Pancreas (tissue), 10 donors: ENCODE measurements at places on chromosomes 12 and 14. TPM values are rescaled to one million over a fixed set of nuclear protein-coding genes. Genes with fewer than 3 reads are reported as not detected.

GRCh38 chr14:26594756-26595545 is 2.9 kb downstream of the NOVA1 start:
- DNase-seq = no peak

DNA sequence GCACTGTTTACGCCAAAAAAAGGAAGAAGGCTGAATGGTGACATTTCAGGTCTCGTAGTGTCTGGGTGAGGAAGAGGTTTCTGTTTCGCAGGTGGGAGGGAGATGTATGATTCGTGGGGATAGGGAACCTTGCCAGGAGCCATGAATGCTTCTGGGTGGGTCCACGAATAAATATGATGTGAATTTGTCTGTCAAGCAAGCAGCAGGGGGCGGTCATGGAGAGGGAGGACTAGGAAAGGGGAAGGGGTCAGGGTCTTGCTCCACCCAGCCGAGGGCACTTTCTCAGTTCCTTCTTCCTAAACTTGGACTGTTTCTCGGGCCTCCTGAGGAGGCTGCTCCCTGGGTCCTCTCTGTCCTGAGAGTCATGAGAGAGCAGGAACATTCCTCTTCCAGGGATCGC is 72.5 kb downstream of the LGMN start:
- DNase-seq = no peak

- no peak for DNase-seq
Observed at GRCh38 chr14:87676814-87677437, 316.1 kb downstream of the GALC start.

NID2 gene
- total RNA-seq = 3.3 TPM

DNA sequence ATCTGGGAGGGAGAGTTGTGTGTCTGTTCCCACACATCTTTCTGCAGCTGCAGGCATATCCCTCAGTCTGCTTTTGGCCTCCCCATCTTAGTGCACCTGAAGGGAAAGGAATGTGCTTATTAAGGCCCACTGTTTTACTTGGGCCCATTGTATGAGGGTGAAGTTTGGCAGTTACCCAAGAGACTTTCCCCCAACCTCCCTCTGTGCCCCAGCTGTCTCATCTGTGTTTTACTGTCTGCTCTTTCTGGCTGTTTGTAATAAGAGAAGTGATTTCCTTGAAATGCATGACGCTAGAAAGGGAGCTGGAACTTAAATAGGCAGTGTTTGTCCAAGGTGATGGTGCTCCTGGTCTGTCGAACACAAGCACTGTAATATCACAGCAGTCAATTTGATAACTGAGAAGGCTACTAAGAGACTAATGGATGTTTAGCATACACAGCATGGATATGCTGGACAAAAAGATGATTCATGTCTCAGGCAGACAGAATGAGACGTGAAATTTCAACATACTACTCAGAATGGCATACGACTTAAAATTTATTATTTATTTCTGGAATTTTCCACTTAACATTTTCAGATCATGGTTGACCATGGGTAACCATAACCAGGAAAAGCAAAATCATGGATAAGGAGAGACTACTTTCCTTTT is 43.6 kb downstream of the FSCB start:
- DNase-seq = no peak

DNA sequence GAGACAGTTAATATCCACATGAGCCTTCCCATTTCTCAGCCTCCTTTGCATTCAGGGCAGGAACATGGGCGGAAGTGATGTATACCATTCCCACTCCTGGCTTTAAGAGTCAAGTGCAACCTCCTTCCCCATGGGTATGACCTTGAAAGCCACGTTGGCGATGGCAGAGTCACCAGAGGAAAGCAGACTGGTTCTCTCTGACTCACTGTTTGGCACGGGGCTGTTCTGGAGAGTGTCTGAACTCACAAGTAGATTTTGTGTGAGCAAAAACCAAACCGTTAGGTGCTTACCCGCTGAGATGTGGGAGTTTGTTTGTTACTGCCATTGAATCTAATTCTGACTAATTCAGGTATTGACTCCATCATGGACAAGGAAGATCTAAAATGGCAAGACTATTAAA is 36.7 kb upstream of the PZP start:
- no peak for DNase-seq

DNA sequence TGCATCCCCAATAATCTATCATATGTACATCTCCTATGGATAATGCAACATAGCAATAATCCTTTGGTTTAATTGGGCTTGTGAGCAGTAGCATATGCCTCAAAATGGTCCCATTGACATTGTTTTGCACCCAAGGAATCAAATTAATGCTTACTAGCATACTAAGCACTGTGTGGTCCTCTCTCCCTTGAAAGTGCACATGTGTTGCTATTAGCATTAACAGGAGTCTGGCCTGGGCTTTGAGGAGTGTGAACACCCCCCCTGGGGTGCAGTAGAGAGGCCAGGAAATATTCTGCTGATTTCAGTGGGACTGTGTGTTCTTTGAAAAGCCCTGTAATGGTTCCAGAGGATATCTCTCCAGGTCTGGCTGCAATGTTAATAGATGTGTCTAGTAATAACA is 1148.4 kb downstream of the VRK1 start:
- no peak for DNase-seq

GRCh38 chr12:47318963-47319362 is 239.2 kb upstream of the AMIGO2 start:
- DNase-seq = no peak

DNA sequence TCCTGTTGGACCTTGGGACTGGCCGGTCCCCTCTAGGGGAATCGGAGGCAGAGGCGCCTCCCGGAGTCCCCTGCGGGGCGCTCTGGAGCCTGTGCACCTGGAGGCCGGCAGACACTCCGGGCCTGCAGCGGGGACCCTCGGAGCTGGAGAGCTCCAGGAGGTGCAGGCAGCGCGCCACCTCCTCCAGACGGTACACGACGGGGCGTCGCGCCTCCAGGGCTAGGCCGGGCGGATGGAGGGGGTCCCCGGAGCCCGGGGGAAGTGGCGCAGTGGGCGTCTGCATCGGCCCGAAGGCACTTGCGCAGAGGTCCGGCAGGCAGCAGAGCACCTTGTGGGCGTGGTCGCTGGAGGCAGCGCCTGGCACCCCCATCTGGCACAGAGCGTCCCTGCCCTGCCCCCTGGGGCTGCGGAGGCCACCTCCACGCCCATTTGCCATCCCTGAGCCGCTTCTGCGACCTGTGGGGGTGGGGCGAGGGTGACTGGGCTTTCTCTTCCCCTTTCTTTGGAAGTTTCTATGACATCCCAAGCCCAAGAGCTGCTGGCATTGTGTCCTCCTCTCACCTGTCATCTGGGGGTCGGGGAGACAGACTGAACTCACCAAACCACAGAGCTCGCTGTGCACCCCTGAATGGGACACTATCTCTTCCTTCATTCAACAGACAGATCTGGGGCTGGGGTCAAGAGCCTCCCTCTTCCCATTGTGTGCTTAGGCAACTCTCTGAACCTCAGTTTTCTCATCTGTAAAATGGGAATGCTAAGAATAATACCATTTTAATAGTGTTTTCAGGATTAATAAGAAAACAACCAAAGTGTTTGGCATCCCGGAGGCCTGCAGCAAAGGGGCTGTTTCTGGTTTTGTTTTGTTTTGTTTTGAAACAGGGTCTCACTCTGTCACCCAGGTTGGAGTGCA is 37.5 kb upstream of the CORO1C start:
- peak; percentile 73 for DNase-seq

NOP9 gene
- total RNA-seq = 9.1 TPM

- DNase-seq = no peak
Observed at GRCh38 chr14:59483363-59483762, 845 bp downstream of the L3HYPDH start.
